Inflammatory macrophage treated with lipopolysaccharide for 4 hours (primary cell): ENCODE measurements at places on chromosomes 12 and 14.

- no peak for DNase-seq
Measured at GRCh38 chr14:59148334-59148900, 40.0 kb upstream of the DAAM1 start.

DNA sequence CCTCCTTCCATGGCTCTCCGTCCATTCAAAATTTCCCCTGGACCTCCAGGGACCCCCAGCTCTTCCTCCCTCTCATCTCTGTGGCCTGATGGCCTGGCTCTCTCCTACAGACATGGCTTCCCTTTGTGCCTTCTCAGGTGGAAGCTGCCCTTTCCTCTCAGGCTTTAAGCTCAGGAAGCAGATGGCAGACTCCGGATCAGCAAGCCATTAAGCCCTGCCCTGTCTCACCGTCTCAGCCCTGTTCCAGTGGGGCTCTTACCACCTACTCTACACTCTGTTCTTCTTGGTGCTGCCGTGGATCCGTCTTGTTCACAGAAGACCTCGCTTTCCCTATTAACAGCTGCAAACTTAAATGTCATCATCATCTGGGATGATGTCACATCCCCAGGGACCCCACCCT lies 33.1 kb downstream of the NPC2 start:
- DNase-seq, result no peak

- no peak for DNase-seq
Measured at GRCh38 chr14:78491048-78491447, 320.9 kb downstream of the NRXN3 start.

DNA sequence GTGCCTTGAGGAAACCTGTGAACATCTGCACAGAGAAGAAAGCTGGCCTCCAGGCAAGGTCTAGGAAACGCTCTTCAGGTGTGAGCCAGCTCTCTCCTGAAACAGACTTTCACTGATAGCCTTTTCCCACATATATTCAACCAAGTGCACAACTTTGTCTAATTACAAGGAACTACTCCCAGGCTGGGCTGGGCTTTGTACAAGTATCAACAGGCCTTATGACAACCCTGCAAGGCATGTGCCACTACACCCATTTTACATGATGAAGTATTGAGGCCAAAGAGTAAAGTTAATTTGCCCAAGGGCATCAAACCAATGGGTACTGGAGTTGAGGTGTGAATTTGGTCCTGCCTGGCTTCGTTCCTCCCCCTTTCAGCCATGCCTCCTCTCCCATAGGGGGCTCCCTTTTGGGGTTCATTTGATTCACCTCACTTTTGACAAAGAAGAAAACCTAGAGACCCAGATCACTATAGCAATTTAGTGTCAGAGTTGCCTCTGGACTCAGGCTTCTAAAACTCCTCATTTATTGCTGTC lies 2.1 kb downstream of the CSRP2 start:
- no peak for DNase-seq

DNA sequence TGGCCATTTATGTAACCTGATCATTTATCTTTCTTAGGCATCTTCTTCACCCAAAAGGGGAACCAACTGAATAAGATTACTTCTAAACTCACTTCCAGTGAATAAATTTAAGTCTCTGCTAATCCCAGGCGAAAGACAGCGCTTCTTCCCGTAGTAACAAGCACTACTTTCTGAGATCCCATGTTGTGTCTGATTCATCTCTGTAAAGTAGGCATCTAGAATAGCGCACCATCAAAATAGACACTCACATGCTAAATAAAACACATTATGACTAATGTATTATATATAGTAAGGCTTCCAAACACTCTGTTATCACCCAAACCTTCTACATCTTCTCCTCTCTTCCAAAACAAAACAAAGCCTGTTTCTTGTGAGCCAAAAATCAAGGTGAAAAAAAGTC lies 15.1 kb downstream of the GTF2A1 start:
- no peak for DNase-seq

DNA sequence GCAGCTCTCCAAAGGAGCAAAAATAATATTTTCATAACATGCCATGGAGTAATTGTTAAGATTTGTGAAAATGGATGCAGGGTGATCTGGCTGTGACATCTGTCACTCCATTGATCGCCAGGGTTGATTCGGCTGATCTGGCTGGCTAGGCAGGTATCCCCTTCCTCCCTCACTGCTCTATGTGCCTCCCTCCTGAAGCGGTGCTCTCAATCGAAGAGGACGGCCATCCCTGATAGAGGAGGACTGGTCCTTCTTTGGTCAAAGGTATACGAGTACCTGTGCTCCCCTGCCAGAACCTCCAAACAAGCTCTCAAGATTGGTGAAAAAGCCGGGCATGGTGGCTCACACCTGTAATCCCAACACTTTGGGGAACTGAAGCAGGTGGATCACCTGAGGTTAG lies 47.9 kb downstream of the VCPKMT start:
- DNase-seq, result no peak

- no peak for DNase-seq
Measured at GRCh38 chr12:54463484-54463883, 9.9 kb downstream of the GTSF1 start.

GRCh38 chr12:93020631-93021597 lies 91.8 kb upstream of the EEA1 start:
- no peak for DNase-seq

DNA sequence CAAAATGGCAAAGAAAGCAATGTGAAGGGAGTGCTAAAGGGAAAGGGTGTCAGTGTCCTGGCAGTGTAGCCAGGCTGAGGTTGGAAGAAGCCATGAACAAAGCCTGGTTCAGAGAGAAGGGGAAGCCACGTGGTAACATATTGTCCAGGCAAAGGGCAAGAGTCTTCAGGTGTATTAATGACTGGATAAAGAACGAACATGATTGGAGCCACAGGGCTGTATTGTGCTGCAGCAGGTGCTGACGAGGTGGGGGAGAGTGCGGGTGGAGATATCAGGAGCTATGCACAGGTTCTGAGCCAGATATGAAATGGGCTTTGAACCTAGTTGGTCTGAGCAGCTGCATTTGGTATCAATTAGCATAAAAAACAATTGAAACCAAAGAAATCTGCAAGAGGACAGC lies 18.6 kb upstream of the EMP1 start:
- no peak for DNase-seq

DNA sequence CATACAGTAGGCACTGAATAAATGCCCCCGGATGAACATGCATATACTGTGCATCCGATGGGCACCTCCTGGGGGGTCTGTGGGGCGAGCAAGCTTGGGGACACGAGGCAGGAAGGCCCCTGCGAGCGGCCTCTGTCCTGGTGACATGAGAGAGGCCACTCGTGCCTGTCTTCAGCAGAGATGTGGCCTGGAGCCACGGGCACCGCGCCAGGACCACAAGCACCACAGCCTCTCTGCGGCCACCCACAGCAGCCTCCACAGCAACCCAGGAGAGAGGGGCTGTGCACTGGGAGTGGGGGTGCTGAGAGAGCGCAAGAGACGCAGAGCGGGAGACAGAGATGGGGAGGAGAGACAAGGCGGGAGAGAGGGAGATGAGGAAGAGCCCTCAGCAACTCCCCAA lies 118.5 kb downstream of the RFLNA start:
- DNase-seq, result no peak

- DNase-seq, result no peak
Measured at GRCh38 chr12:14200598-14200997, 164.9 kb upstream of the ATF7IP start.

DNA sequence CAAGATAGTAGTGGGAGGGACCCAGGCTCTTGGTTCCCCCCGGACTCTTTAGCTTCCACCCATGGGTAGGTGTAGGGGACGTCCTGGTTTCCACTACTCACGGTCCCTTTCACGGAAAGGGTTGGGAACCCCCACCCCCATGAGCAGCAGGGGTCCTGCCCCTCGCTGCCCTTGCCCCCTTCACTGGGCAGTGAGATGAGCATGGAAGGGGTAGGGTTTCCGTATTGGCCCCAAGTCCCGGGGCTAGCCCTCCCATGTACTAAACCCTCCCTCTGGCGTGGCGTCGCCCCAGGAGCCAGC lies 12.7 kb downstream of the AGAP2 start:
- no peak for DNase-seq

DNA sequence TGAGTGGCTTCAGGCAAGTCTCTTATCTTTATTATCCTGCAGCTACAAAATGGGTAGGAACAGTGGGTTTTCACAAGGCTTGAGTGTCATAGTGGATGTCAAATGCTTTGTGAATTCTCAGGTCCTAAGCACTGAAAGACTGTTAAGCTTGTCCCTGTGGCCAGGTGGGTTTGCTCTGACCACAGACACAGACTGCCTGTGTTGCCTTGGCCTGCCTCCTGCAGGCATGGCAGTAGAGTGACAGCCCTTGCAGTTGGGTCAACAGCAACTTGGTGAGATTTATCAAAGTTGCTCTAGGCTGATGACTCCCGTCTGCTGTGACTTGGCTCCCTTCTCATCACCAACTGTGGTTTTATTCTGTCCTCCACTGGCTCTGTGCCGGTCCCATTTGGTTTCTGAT lies 520.0 kb upstream of the CCDC196 start:
- no peak for DNase-seq

GRCh38 chr14:54450535-54450934 lies 9.4 kb upstream of the CNIH1 start:
- peak; percentile 98 for DNase-seq

GRCh38 chr12:51000245-51000644 lies 25.9 kb downstream of the SLC11A2 start:
- DNase-seq, result no peak

GRCh38 chr14:32205984-32206383 lies 2.9 kb upstream of the RNU6-8 start:
- DNase-seq, result peak; percentile 57

DNA sequence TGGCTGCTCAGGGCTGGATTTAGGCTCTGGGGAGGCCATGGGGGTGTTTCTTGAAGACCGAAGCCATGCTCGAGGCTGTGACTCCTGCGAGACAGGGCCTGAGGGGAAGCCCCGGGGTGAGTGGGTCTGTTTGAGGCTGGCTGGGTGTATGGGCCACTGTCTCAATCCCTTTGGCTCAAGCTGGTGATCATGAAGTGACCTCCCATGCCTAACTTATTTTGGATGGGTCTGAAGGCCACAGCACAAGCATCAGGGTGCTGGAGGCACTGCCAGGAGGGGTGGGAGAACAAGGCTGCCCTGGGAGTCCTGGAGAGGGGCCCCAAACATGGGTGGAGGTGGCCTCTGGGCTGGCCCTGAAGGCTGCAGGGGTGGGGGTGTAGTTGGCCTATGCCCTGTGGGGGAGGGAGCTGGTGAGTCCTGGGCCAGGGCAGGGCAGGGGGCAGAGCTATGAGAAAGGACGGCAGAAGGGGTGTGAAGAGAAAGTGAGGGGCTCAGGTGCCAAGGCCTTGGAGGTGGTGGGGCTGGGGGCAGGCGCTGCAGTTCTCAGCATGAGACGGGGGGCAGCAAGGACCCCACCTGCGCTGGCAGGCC lies 100.9 kb downstream of the KIF26A start:
- no peak for DNase-seq
